ENCODE measurements at places on chromosomes 6 and 20.
A peak's percentile ranks its signal among the peaks of the same experiment; 100 is the strongest.

DNA sequence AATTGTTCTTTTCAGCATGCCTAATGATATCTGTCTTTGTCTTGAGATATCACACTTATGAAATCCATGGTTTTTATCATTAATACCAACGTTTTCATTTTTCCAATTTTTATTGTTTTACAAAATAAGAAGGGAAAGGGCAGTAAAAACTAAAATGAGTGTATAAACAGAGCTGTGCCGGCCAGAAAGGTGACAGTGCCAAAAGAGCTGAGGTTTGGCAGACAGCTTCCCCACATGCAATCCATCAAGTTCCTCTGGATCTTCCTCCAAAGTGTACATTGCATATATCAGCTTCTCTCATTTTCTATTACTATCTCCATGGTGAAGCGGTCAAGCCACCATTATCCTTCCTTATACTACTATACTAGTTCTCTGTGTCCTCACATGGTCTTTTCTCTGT, 10.1 kb upstream of the TMEM244 start:
- no peak for DNase-seq

- peak; percentile 36 for DNase-seq
Observed at GRCh38 chr6:36593569-36594028, 563 bp upstream of the SRSF3 start.

DNA sequence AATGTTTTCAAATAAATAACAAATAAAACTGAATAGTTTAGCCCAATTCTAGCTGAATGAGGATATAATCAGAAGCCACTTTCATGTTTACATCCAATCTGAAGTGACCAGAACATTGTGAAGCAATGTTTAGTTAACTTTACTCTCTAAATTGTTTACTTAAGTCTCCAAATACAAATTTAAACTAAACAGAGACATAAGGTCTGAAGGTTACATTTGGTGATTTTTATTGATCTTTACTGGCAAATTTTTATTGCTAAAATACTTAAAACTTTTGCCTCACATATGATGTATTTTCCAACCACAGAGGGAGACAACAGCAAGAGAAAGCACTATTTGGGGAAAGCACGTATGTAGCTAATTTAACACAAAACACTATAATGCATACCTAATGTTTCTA, 106.8 kb upstream of the THEMIS start:
- DNase-seq = no peak

- no peak for DNase-seq
Observed at GRCh38 chr6:156423829-156424228, 353.3 kb upstream of the ARID1B start.

DNA sequence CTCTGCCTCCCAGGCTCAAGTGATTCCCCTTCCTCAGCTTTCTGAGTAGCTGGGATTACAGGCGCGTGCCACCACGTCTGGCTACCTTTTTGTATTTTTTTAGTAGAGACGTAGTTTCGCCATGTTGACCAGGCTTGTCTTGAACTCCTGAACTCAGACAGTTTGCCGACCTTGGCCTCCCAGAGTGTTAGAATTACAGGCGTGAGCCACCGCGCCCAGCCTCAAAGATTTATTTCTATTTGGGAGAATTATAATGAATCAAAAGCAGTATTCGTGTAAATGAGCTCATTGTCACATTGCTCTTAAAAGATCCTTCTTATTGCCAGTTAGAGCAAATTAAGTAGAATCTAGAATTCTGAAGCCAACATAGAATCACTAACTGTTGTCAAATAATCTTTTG, 9.4 kb upstream of the ZNF343 start:
- no peak for DNase-seq

- no peak for DNase-seq
Observed at GRCh38 chr6:83247471-83247870, 54.3 kb downstream of the RWDD2A start.

All from urothelium cell line (cell line).